GM12878 (cell line): ENCODE measurements at places on chromosomes 1 and 21.

GRCh38 chr1:162873671-162874666 lies 13.0 kb upstream of the CCDC190 start:
- DNase-seq = no peak

- no peak for DNase-seq
Measured at GRCh38 chr1:49576327-49576901, 447.3 kb downstream of the AGBL4 start.

GRCh38 chr1:159755451-159756007 lies 25.2 kb upstream of the DUSP23 start:
- no peak for DNase-seq

DNA sequence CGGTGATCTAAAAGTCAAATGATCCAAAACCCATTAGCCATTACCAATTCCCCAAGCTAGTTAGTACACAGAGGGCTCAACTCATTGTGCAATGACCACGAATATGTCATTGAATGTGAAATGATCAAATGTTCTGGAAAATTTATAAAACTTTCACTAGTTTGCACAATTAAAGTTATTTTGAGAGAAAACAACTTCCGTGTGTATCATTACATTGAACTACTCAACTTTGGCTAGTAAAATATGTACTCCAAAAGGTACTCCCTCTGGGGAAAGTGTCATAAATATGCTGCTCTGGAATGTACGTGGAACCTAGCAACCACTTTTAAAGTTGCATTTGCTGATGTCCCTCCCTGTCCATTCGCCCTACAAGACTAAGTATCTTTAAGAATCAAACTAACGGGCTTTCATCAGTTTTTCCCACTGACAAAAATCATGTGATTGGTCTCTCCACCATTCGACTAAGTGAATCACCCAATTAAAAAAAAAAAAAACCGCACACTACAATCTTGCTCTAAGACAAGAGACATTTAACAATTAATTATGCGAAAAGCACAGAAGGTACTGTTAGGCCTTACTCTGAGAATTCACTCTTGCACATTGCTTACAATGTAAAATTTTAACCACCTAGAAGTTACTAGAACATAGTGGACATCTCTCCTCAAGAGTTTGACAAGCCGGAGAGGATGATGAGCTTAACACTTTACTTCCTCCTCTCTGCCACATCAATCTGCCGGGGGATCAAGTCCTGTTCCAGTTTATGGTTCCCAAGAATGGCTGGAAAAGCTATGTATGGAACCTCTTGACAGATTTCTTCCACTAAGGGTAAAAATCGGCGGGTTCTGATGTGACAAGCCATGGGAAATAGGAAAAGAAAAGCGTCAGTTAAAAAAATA lies 1.2 kb downstream of the ACBD3 start:
- no peak for DNase-seq
